Adrenal gland (tissue), 19 donors: ENCODE measurements at places on chromosomes 5 and 9. TPM values are rescaled to one million over a fixed set of nuclear protein-coding genes. Genes with fewer than 3 reads are reported as not detected.

GRCh38 chr9:96585426-96585825, 34.2 kb downstream of the CDC14B start:
- no peak overlapping the region for H3K4me3 ChIP-seq
- no peak for DNase-seq
- no peak overlapping the region for H3K27ac ChIP-seq
- no peaks in the 10 kb centered on the region for H3K36me3 ChIP-seq
- no peaks in the 10 kb centered on the region for H3K27me3 ChIP-seq

DNA sequence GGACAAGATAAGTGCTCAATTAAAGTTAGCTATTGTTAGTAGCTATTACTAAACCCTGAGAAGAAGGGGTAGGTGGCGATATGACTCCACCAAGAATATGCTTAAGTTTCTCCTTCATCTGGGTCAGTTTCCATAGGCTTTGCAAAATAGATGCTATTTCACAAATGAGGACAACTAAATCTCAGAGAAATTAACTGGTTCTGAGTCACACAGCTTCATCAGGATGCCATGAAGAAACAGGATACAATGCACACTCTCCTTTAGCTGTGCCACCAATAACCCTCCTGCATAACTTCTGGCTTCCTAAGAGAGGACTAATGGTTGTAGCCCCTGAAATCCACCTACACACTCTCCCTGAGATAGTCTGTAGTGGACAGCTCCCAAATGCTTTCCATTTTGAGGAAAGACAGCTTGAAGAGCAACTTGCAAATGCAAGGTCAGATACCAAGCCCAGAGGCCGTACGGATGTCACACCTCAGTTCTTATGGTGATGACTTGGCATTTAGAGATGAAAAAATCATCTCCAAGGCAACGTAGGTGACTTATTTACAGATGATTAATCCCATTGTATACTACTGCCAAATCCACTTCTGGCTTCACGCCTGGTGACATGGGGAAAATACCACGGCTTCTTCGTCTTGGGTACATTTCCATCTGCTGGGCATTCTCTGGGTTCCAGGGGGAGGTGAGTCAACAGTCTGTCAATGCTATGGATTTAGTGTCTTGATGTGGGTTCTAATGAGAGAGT, 251.4 kb upstream of the IL12B start:
- no peak overlapping the region for H3K4me3 ChIP-seq
- no peaks in the 10 kb centered on the region for H3K4me1 ChIP-seq
- DNase-seq, result peak; percentile 80
- no peaks in the 10 kb centered on the region for H3K27me3 ChIP-seq
- H3K27ac ChIP-seq, result no peak overlapping the region
- no peaks in the 10 kb centered on the region for H3K36me3 ChIP-seq

DNA sequence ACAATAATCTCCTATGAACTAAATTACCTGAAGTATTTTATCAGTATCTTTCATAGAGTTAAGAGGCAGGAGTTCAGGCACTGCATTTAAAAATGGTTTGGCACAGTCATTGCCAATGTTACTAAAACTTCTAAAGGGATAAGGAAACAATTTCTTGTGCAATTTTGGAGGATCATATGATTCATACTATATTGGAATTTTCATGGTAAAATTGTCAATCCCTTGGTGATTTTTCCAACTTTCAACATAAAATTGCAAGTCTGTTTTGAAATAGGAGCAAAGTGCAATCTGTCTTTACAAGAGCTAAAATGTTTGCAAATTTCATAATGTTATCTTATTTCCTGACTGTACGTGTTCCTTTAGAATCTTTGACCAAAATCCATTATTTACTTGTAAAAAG, 211.1 kb downstream of the DMRTA1 start:
- no peak for DNase-seq
- no peaks in the 10 kb centered on the region for H3K27me3 ChIP-seq
- H3K4me3 ChIP-seq, result no peak overlapping the region
- H3K36me3 ChIP-seq, result no peaks in the 10 kb centered on the region

Gene TEX48
- total RNA-seq, result not detected

GRCh38 chr5:21687621-21688020, 1165.5 kb downstream of the CDH12 start:
- H3K4me1 ChIP-seq, result peaks cover 12% of the 10 kb centered on the region
- H3K36me3 ChIP-seq, result no peaks in the 10 kb centered on the region
- no peak overlapping the region for H3K27ac ChIP-seq
- no peak for DNase-seq
- H3K27me3 ChIP-seq, result no peaks in the 10 kb centered on the region
- no peak overlapping the region for H3K4me3 ChIP-seq

Gene ROR2
- total RNA-seq, result 12.7 TPM

DNA sequence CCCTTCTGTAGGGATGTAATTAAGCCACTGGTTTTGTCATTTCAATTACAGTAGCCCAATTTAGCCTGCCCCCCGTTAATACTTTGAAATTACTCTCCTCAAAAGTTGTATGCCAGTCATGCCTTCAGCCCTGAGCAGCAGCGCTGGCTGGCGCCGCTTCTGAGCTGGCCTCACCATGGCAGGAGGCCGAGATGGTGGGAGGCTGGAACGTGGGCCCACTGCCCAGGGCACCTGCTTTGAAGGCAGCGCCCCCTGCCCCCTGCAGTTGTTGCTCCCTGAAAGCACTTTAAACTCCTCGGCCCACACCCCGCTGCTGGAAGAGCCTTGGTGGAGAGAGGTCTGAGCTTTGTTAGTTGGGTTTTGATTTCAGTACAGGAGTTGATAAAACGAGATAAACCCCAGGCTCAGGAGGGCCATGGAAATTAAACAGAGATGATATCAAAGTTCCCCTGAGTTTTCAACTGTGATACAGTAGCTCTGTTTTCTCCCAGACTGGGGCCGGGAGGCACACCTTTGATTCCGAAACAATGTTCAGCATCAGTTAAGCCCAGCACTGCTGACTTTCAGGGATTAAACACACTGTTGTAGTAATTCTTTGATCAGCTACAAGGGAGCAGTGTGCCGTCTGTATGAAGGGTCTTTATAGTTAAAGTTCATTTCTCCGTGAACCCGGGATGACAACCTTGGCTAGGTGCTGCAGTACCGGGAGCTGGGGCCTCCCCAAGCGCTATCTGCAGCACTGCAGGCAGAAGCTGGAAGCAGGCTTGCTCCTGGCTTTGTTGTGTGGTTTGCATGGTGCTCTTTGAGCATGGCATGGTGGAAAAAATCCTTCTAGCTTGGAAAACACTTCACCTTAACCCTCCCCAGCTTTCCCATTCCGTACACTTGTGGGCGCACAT, 9.5 kb downstream of the MVB12B start:
- H3K4me3 ChIP-seq, result no peak overlapping the region
- H3K27ac ChIP-seq, result peak overlapping the region; percentile 8
- DNase-seq, result no peak
- H3K4me1 ChIP-seq, result no peaks in the 10 kb centered on the region
- peaks cover 7% of the 10 kb centered on the region for H3K36me3 ChIP-seq
- no peaks in the 10 kb centered on the region for H3K27me3 ChIP-seq

Gene OLFML2A
- total RNA-seq, result 15.4 TPM

DNA sequence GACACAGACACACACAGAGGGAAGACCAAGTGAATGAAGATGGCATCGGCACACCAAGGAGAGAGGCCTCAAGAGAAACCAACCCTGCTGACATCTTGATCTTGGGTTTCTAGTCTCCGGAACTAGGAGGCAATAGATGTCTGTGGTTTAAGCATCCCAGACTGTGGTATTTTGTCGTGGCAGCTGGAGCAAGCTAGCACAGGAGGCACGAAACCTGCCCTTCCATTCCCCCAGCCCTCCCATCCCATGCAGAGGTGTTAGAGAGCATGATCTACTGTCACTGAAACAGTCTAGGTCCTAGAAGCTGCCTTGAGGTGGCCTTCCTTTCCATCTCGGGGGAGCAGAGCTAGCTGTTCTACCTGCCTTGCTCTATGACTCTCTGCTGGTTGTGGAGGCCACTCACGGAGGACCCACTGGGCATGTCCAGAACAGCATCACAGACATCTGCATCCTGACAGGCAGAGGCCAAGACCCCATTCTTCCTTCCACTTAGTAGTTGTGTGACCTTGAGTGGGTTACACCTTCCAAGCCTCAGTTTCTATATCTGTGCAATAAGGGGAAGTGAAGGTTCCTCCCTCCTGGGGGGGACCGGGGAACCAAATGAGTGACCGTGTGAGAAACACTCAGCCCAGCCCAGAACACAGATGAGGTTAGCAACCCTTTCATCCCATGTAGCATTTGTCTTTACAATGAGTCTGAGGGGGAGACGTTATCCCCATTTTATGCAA, 134.3 kb upstream of the BOD1 start:
- no peak overlapping the region for H3K4me3 ChIP-seq
- no peaks in the 10 kb centered on the region for H3K27me3 ChIP-seq
- H3K36me3 ChIP-seq, result no peaks in the 10 kb centered on the region
- no peak for DNase-seq
- H3K27ac ChIP-seq, result no peak overlapping the region
- peaks cover 14% of the 10 kb centered on the region for H3K4me1 ChIP-seq

DNA sequence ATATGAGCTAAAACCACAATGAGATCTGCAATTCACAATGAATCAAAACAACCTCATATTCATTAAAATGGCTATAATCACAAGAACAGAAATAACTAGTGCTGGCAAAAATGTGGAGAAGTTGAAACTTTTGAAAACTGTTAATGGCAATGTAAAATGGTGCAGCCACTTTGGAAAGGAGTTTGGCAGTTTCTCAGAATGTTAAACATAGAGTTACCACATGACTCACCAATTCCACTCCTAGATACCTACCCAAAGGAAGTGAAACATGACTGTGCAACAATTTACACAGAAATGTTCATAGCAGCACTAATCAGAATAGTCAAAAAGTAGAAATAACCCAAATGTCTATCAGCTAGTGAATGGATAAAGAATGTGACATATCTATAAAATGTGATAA, 862.2 kb downstream of the DTWD2 start:
- H3K4me3 ChIP-seq, result no peak overlapping the region
- no peaks in the 10 kb centered on the region for H3K27me3 ChIP-seq
- no peak overlapping the region for H3K27ac ChIP-seq
- no peak for DNase-seq

- no peaks in the 10 kb centered on the region for H3K4me1 ChIP-seq
- DNase-seq, result no peak
- H3K27me3 ChIP-seq, result no peaks in the 10 kb centered on the region
- no peaks in the 10 kb centered on the region for H3K36me3 ChIP-seq
- no peak overlapping the region for H3K27ac ChIP-seq
- no peak overlapping the region for H3K4me3 ChIP-seq
Measured at GRCh38 chr9:12933957-12934356, 159.1 kb downstream of the LURAP1L start.

DNA sequence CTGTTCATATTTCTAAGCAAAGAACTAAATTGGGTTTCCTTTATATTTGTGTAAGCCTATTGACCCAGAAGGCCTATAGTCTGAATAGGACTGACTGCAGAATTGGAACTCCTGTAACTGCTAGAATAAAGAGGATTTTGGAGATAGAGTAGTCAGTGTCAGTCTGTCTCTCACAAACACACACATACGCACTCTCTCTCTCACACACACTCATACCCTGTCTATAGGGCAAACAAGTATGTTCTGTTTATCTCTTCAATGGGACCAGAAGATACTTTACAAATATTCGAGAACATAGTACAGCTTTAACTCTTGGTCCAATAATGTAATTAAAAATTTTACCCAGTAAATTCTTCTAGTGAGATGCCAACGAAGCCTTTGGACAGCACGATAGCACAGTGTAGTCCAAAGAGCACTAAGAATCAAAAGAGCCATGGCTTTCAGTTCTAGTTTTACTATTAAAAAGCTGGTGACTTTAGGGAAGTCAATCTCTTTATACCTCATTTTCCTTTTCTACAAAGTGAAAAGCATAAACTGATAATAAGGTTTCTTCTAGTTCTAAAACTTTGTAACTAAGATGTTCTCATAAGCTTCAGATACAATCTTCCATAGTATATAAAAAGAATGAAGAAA, 19.3 kb downstream of the ABHD17B start:
- H3K4me1 ChIP-seq, result peaks cover 10% of the 10 kb centered on the region
- no peak for DNase-seq
- H3K27ac ChIP-seq, result no peak overlapping the region
- H3K4me3 ChIP-seq, result no peak overlapping the region
- no peaks in the 10 kb centered on the region for H3K27me3 ChIP-seq
- no peaks in the 10 kb centered on the region for H3K36me3 ChIP-seq

DNA sequence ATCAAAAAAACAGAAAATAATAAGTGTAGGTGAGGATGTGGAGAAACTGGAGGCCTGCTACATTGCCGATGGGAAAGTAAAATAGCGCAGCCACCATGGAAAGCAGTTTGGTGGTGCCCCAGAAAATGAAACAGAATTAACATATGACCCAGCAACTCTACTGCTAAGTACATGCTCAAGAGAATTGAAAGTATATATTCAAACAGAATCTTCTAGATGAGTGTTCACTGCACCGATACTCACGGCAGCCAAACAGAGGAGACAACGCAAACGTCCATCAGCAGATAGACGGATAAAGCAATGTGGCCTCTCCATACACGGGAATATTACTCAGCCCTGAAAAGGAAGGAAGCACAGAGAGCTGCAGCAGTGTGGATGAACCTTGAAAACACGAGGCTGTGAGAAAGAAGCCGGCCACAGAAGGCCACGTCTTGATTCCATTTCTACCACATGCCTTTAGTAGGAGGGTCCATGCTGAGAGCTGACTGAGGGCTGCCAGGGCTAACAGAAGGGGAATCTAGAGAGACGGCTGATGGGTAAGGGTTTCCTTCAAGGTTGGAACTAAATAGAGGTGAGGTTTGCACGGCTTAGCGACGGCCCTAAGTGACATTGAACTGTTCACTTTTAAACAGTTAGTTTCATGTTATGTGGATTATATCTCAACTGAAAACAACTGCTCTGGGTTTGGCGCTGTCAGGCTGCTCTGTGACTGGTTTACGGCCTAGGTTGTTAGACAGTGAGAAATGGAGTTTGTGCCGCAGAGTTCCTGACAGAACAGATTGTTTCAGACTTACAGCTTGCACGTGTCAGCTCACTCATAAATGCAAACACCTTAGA, 29.8 kb downstream of the AHRR start:
- no peak overlapping the region for H3K27ac ChIP-seq
- H3K27me3 ChIP-seq, result no peaks in the 10 kb centered on the region
- H3K4me1 ChIP-seq, result no peaks in the 10 kb centered on the region
- DNase-seq, result no peak
- no peak overlapping the region for H3K4me3 ChIP-seq

DNA sequence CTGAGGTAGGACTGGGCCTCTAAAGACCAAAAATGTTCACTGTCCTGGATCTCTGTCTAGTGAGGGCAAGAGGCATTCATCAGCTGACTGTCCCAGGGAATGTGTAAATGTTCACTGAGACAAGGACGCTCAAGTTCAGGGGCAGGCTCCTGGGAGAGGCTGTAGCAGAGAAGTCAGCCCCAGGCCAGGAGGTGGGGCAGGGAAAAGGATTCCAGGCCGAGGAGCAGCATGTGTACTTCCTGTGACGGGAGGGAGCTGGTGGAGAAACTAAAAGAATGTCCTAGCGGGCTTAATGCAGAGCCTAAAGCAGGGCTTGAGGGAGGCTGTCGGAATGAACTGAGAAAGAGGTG, 205.8 kb downstream of the GABBR2 start:
- peak; percentile 50 for DNase-seq
- H3K4me1 ChIP-seq, result no peaks in the 10 kb centered on the region
- H3K4me3 ChIP-seq, result no peak overlapping the region
- H3K27ac ChIP-seq, result no peak overlapping the region

GRCh38 chr5:98934546-98934945, 5.7 kb upstream of the CHD1 start:
- no peak overlapping the region for H3K4me3 ChIP-seq
- no peaks in the 10 kb centered on the region for H3K27me3 ChIP-seq
- no peak for DNase-seq
- H3K36me3 ChIP-seq, result no peaks in the 10 kb centered on the region

GRCh38 chr5:172830876-172831662, 3.0 kb upstream of the ERGIC1 start:
- no peak overlapping the region for H3K4me3 ChIP-seq
- H3K27ac ChIP-seq, result no peak overlapping the region
- no peaks in the 10 kb centered on the region for H3K27me3 ChIP-seq

GRCh38 chr5:61669531-61669930, 337.5 kb downstream of the ZSWIM6 start:
- H3K27me3 ChIP-seq, result no peaks in the 10 kb centered on the region
- no peaks in the 10 kb centered on the region for H3K36me3 ChIP-seq
- peak; percentile 30 for DNase-seq
